ENCODE measurements at places on chromosomes 7 and 10.

GRCh38 chr7:158419238-158419785 is 168.3 kb downstream of the PTPRN2 start:
- DNase-seq: no peak

DNA sequence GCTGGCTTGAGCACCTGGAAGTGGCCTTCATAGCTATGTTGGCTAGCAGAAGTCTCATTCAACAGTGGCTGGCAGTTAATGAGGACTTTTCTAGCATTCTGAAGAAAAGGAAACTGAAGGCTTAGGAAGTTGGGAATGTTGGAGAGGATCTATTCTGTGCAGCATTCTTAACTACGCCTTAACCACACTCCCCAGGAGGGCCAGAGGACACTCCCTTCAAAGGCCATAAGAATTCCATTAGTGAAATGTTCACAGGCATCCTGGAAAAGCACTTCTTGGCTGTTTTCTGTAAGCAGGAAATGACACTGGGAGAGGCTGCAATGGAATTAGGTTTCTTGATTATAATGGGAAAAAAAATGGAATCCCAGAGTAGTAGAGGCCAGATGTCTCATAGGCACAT is 188.9 kb downstream of the ARHGAP12 start:
- no peak for DNase-seq

DNA sequence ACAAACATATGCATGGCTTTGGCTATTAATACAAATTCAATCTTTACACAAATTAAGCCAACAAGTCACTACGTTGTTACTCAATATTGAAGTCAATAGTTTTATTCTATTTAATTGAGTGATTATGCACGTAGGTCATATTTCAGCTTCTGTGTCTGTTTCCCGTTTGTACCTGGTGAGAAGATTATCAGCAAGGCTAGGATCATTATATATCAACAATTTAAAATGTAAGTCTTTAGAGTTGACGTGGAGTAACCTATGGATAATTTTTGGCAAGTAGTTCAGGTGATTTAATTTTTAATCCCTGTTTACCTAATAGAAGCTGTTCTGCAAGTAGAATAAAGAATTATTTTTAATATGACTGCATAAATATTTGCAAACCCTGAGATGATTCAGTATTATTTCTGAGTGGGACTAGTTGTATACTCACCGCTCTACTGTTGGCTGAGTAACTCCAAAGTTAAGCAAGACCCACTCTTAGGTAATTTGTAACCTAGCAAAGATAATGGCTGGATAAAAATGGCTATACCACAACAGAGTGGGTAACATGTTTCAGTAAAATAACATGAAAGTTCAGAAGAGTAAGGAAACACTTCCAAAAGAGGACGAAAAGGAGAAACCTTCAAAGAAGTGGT is 161.0 kb downstream of the HGF start:
- no peak for DNase-seq

GRCh38 chr7:135714534-135715009 is 13.4 kb downstream of the SLC13A4 start:
- DNase-seq: no peak

DNA sequence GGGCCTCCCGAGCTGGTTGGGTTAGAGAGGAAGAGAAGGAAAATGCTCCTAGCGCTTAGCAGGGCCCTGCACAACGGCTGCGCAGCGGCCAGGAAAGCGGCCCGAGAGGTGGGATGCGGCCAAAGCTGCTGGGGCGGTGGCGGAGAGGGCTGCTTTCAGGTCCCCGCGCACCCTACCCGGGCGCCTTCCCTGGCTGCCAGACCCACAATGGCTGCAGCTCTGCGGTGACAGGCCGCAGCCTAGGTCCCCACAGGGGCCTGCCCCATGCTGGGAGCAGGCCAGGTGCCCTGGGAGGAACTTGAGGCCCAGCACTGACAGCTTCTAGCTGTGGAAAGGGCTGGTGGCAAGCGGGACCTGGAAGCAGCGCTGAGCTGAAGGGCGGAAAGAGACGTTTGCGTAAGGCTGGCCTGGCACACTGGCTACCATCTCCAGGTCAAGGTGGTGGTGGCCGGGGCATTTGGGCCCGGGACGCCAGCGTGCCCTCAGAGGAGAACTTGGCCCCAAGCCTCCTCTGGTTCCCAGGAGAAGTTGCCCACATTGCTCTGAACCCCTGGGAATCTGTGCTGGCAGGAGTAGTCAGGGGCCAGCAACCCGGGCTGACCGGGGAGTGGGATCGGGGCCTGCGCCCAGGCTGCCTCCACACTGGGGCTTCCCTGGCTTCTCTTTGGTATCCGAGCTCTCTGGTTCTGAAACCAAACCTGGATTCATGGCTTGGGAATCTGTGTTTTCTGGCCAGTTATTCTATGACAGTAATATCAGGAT is 72.9 kb upstream of the ZNF804B start:
- no peak for DNase-seq

- no peak for DNase-seq
Measured at GRCh38 chr7:143417734-143418383, 9.2 kb upstream of the EPHA1 start.

All from effector CD4-positive, alpha-beta T cell (primary cell).